H1 (cell line): ENCODE measurements at places on chromosomes 6 and 20. TPM values are rescaled to one million over a fixed set of nuclear protein-coding genes. Genes with fewer than 3 reads are reported as not detected.
A peak's percentile ranks its signal among the peaks of the same experiment; 100 is the strongest.

The BRPF3 gene
- total RNA-seq, result 37.5 and 42.3 TPM in 2 replicates

GRCh38 chr20:24546232-24546892, 76.9 kb downstream of the SYNDIG1 start:
- peaks cover 5% of the 10 kb centered on the region for H3K4me1 ChIP-seq
- no peak for DNase-seq
- H3K4me3 ChIP-seq, result no peak overlapping the region
- H3K36me3 ChIP-seq, result no peaks in the 10 kb centered on the region; the same call in 1 of the 2 replicates

- H3K36me3 ChIP-seq, result no peaks in the 10 kb centered on the region
- H3K4me1 ChIP-seq, result no peaks in the 10 kb centered on the region
- H3K27me3 ChIP-seq, result no peaks in the 10 kb centered on the region; the same call in 1 of the 2 replicates
- no peak for DNase-seq
- H3K27ac ChIP-seq, result no peak overlapping the region
These were observed 40.9 kb downstream of the LY86 start for GRCh38 chr6:6629402-6629801.

- no peaks in the 10 kb centered on the region for H3K4me1 ChIP-seq
- DNase-seq, result no peak
- H3K4me3 ChIP-seq, result no peak overlapping the region
- H3K27ac ChIP-seq, result no peak overlapping the region
- H3K27me3 ChIP-seq, result no peaks in the 10 kb centered on the region
- no peaks in the 10 kb centered on the region for H3K36me3 ChIP-seq
These were observed 176.7 kb downstream of the PTPRK start for GRCh38 chr6:128343706-128344105.

The GPR6 gene
- total RNA-seq, result 0.27 and 0.37 TPM in 2 replicates

DNA sequence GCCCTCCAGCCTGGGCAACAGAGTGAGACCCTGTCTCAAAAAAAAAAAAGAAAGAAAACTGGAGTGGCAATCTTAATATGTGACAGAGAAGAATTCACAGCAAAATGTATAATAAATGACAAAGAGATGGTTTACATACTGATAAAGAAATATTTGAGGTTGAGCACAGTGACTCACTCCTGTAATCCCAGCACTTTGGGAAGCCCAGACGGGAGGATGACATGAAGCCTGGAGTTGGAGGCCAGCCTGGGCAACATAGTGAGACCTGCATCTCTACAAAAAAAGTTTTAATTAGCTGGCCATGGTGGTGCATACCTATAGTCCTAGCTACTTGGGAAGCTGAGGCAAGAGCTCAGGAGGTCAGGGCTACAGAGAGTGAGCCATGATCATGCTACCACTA, 12.4 kb upstream of the DEFB118 start:
- H3K36me3 ChIP-seq, result no peaks in the 10 kb centered on the region; the same call in 1 of the 2 replicates
- no peak overlapping the region for H3K4me3 ChIP-seq
- H3K27ac ChIP-seq, result no peak overlapping the region
- no peaks in the 10 kb centered on the region for H3K4me1 ChIP-seq
- no peaks in the 10 kb centered on the region for H3K27me3 ChIP-seq
- DNase-seq, result no peak

GRCh38 chr6:154986787-154987235, 8.3 kb upstream of the TIAM2 start:
- no peak for DNase-seq
- no peaks in the 10 kb centered on the region for H3K27me3 ChIP-seq
- no peak overlapping the region for H3K27ac ChIP-seq
- H3K4me1 ChIP-seq, result no peaks in the 10 kb centered on the region

DNA sequence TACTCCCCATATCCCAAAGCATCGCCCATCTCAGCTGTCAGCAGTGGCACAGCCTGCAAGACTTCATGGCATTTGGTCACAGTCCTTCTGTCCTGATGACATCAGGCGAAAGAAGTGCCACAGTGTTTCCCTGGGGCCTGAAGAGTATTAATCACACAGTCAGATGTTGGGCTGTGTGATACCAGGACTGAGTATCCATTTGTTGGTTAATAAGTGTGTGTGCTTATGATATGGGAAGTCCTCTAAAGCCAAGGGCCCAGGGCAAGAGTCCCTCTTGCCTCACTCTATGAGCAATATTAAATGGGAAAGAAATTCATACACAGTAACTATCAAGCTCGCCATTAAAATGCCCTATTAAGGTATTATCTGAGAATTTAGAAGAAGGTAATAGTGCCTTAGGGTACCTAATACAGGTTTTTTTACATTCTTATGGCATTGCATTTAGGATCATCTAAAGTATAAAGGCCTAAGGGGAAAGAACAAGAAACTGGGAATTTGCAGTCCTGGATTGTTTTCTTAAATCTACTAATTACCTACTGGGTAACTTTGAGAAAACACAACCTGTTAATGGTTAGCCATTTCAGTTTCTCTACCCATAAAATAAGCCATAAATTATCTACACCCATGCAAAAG, 204.1 kb upstream of the PREP start:
- H3K36me3 ChIP-seq, result no peaks in the 10 kb centered on the region
- no peak overlapping the region for H3K27ac ChIP-seq
- H3K4me3 ChIP-seq, result no peak overlapping the region
- no peaks in the 10 kb centered on the region for H3K27me3 ChIP-seq
- peaks cover 3% of the 10 kb centered on the region for H3K4me1 ChIP-seq

The ISM1 gene
- total RNA-seq, result 0.78 and 0.97 TPM in 2 replicates

The LY6G6C gene
- 0.33 TPM in 1 of 2 replicates, not detected in the other for total RNA-seq

DNA sequence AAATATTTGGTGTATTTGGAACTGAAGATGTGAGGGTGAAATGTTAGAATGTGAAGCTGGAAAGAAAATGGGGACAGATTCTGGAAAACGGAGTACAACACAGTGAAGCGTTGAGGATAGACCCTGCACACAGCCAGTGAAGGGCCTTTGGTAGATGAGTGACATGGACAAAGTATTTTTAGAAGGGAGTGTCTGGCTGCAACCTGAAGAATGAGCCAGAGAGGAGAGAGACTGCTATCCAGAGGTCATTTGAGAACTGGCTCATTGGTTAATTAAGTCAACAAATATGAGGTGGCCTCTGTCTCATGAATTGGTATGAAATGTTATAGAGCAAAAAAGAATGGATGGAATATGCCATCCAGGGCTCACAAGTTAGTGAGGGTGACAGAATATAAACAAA, 310.5 kb downstream of the PACRG start:
- H3K27me3 ChIP-seq, result no peaks in the 10 kb centered on the region
- H3K36me3 ChIP-seq, result no peaks in the 10 kb centered on the region
- DNase-seq, result no peak
- no peak overlapping the region for H3K27ac ChIP-seq

DNA sequence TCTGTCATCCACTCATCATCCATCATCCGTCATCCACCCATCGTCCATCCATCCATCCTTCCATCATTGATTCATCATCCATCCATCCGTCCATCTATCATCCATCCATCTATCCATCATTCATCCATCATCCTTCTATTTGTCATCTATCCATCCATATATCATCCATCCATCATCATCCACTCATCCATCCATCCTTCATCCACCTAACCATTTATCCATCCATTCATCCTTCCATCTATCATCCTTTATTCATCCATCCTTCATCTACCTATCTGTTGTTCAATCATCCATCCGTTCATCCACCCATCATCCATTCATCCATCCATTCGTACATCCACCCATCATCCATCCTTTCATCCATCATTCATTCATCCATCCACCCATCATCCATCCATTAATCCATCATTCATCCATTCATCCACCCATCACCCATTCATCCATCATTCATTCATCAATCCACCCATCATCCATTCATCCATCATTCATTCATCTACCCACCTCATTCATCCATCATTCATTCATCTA, 266.4 kb downstream of the CDH4 start:
- H3K36me3 ChIP-seq, result no peaks in the 10 kb centered on the region
- DNase-seq, result no peak
- H3K27me3 ChIP-seq, result no peaks in the 10 kb centered on the region
- no peak overlapping the region for H3K27ac ChIP-seq

DNA sequence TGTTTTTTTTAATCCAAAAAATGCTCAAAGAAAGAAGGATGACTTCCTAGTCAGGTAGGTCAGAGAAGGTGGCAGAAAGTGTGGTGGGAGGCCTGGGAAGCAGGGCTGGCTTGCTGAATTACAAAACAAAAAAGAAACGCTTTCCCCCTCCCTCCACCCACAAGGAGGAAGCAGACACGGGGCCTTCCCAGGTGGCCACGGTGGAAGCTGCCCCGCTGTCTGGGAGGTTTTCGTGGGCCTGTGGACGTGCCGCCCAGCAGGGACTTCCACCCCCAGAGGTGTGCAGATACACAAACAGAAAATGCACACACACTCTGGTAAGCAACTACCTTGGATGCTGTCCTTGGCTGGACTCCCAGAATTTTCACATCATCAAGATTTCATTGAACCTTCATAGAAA, 198.2 kb upstream of the CDH4 start:
- H3K27me3 ChIP-seq, result peaks cover 16% of the 10 kb centered on the region
- H3K4me1 ChIP-seq, result no peaks in the 10 kb centered on the region
- no peak for DNase-seq
- H3K27ac ChIP-seq, result no peak overlapping the region
- H3K4me3 ChIP-seq, result no peak overlapping the region

DNA sequence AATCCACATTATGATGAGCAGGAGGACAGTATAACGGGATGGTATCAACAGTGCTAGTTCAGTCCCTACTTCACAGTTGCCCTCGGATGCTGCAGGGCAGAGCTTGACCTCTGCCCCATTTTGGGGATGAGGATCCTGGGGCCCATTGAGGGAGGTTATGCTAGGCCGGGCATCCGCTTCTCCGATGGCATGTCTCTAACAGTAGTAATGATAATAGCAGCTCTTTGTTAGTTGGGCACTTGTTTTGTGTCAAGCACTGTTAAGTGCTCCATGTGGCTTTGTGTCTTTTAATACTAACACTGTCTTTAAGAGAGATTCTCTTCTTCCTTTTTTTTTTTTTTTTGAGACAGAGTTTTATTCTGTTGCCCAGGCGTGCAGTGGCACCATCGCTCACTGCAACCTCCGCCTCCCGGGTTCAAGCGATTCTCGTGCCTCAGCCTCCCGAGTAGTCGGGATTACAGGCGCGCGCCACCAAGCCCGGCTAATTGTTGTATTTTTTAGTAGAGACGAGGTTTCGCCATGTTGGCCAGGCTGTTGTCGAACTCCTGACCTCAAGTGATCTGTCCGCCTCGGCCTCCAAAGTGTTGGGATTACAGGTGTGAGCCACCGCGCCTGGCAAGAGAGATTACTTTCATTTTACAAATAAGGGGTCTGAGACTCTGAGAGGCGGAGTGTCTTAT, 1.1 kb downstream of the MAPRE1 start:
- peaks cover 3% of the 10 kb centered on the region for H3K36me3 ChIP-seq
- 0 out of 2 replicates have a peak overlapping the region, but pooled peaks have one; percentile 96 for H3K27ac ChIP-seq
- H3K27me3 ChIP-seq, result no peaks in the 10 kb centered on the region
- DNase-seq, result no peak
- peak overlapping the region; percentile 86 for H3K4me3 ChIP-seq
- no peaks in the 10 kb centered on the region; the same call in none of the 2 replicates for H3K4me1 ChIP-seq

DNA sequence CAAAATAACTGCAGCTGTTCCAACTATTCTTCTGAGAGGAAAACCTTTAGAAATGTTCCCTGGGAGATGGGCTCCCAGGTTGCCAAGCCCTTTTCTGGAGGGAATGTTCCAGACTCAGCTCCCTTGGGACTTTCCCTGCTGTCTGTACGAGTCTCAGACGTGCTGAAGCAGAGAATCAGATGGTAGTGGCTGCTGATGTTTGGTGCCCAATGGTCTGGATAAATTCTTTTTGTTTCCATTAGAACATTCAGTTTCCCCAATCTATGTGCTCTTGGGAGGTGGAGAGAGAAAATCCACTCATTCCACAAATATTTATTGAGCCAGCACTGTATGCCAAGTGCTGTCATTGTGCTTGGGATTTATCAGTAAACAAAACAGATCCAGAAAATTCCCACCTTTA, 40.0 kb downstream of the SNHG17 start:
- no peak overlapping the region for H3K27ac ChIP-seq
- H3K4me1 ChIP-seq, result no peaks in the 10 kb centered on the region
- no peak for DNase-seq
- no peaks in the 10 kb centered on the region for H3K27me3 ChIP-seq
- no peaks in the 10 kb centered on the region for H3K36me3 ChIP-seq

DNA sequence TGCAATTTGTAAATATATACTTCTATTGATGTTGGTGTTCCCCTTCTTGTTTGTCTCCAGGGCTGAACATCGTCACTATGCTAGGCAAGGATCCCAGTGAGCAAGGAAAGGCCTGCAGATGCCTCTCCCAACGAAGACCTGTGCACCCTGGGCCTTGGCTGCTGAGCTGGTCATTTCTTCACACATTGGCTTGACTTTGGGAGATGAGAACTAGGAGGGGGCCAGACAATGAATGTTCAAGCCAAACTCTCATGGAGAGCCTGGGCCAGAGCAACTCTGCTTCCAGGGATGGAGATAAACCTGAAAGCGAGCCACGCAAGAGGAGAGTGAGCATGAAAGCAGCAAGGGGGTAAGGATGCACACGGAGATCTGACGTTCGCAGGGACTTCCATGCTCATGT, 104.0 kb downstream of the CLIC5 start:
- H3K36me3 ChIP-seq, result no peaks in the 10 kb centered on the region
- H3K27ac ChIP-seq, result no peak overlapping the region
- H3K27me3 ChIP-seq, result no peaks in the 10 kb centered on the region
- no peak overlapping the region for H3K4me3 ChIP-seq
- no peaks in the 10 kb centered on the region for H3K4me1 ChIP-seq

The RAET1G gene
- total RNA-seq, result not detected in 2 replicates

- no peak overlapping the region for H3K27ac ChIP-seq
- no peak overlapping the region for H3K4me3 ChIP-seq
- no peaks in the 10 kb centered on the region for H3K4me1 ChIP-seq
- no peak for DNase-seq
- H3K27me3 ChIP-seq, result peaks cover 6% of the 10 kb centered on the region; the same call in 1 of the 2 replicates
These were observed 711 bp upstream of the C20orf141 start for GRCh38 chr20:2814076-2814475.

- no peaks in the 10 kb centered on the region for H3K27me3 ChIP-seq
- no peaks in the 10 kb centered on the region for H3K4me1 ChIP-seq
- H3K4me3 ChIP-seq, result no peak overlapping the region
These were observed 16.2 kb downstream of the HLA-DPB1 start for GRCh38 chr6:33091957-33092356.

DNA sequence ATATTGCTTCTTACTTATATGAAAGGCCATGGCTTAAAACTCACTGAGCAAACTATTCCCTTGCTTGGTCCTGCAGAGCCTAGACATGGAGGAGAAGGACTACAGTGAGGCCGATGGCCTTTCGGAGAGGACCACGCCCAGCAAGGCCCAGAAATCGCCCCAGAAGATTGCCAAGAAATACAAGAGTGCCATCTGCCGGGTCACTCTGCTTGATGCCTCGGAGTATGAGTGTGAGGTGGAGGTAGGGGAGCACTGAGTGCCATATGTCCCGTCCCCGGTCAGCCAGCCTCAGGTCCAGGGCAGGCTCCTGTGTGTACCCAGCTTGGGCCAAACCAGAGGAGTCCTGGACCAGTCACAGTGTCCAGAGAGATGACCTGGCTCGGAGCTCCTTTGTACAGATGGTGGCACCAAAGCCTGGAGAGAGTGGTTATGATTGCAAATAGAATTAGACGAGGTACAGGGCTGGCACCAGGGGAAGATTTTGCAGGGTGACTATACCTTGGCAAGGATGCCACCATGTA, 21.0 kb downstream of the EPB41L1 start:
- H3K27me3 ChIP-seq, result no peaks in the 10 kb centered on the region
- no peak for DNase-seq
- no peaks in the 10 kb centered on the region for H3K36me3 ChIP-seq
- no peak overlapping the region for H3K4me3 ChIP-seq
- H3K27ac ChIP-seq, result no peak overlapping the region

The LY6G6F gene
- not detected in 2 replicates for total RNA-seq
